ENCODE measurements at places on chromosomes 7 and 10.

DNA sequence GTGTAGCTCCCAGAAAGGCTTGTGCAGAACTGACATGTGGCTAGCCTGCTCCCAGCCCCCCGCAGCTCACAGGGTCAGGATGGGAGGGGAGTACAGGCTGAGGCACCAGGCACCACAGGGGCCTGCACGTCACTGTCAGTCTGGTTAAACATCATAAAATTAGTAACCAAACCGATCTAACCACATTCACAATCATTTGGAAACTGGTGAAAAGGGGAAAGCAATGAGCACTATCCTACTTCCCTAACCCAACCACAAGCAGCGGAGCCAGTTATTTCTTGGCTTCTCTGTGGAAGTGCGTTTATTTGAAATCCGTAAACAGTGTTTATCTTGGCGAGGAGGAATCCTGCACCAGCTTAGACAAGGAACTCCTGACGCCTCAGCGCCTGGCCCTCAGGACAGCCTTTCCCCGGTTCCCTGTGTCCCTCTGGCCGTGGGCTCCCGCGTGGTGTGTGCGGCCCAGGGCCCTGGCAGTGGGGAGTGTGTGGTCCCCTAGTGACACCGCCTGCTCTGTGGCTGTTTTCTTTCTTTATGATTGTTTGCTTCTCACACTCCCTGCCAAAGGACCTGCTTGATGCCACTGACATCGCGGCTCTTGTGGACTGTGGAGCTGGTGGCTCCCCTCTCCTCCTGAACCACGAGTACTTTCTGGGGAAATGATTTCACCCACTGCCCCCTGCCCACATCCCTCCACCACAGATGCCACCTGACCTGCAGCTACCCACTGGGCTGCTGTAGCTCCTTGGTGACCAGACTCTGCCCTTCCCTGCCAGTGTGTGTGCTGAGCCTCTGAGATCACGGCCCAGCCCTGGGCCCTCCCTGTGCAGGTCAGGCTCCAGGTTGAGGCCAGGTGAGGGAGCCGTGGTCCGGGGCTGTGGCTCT lies 38.0 kb downstream of the INPP5A start:
- DNase-seq: no peak

DNA sequence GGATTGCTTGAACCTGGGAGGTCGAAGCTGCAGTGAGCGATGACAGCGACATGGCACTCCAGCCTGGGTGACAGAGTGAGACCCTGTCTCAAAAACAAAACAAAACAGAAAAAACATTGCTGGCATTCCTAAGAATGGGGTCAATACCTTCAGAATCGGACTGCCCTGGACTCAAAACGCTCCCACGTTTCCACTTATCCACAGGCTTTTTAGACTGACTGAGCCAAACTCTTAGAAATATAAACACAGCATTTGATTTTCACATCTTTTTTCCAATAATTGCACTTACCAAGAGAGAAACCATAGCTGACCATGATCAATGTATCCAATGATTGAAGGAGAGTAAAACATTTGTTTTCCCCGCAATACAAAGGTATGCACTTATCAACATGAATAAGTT lies 59.5 kb upstream of the CUX1 start:
- no peak for DNase-seq

DNA sequence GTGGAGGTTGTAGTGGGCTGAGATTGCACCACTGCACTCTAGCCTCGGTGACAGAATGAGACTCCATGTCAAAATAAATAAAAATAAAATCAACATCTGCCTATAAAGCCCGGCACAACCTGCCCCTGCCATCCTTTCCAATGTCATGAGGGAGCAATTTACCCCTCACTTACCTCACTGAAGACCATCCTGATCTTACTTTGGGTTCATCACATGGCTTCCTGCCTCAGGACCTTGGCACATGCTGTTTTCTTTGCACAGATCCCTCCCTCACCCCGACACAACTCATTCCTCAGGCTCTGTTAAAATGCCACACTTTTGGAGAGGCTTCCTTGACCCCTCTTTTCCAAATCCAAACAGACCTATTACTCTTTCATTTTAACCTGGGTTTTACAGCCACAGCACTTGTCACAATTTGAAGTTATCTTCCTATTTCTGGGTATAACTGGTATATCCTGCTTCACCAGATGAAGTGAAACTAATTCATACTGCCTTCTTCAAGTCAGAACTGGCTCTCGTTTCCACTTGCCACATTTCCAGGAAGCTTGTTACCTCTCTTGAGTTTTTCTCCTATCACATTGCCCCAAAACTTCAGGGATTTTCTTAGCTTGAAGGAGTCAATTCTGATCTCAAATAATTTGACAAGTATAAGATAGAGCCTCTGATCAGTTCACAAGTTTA lies 69.3 kb upstream of the PARD3 start:
- no peak for DNase-seq

GRCh38 chr7:123665157-123665556 lies 9.5 kb downstream of the LMOD2 start:
- DNase-seq: no peak

GRCh38 chr7:64686493-64687184 lies 20.7 kb downstream of the ZNF107 start:
- no peak for DNase-seq

DNA sequence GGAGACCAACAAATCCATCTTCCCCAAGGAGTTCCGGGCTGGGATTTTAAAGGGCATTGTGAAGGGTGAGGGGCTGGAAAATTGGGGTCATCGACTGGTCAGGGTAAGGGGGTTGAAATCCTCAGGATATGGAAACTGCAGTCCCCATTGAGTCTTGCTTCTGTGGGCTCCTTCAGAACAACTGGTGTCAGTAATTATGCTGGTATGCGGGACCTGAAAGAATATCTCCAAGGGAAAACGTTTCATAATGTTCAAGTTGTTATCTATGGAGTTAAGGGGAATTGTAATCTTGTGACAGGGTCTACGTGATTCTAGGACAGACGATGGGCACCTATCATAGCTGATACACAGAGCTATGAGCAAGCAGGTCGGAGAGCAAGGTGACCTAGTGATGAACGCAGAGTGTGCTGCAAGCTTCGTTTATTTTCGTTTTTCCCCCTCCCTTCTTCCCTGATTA lies 494 bp upstream of the RHBDD2 start:
- DNase-seq: no peak

GRCh38 chr7:41567731-41568114 lies 135.2 kb downstream of the INHBA start:
- DNase-seq: no peak

GRCh38 chr10:7165500-7166177 lies 245.2 kb downstream of the SFMBT2 start:
- no peak for DNase-seq

- DNase-seq: no peak
Measured at GRCh38 chr7:18659746-18660145, 164.2 kb downstream of the HDAC9 start.

- no peak for DNase-seq
Measured at GRCh38 chr10:68992636-68993440, 4.2 kb downstream of the KIFBP start.

- no peak for DNase-seq
Measured at GRCh38 chr7:46150202-46150601, 229.1 kb upstream of the IGFBP3 start.

- DNase-seq: no peak
Measured at GRCh38 chr10:57844387-57844998, 423.2 kb downstream of the IPMK start.

Data from progenitor cell of endocrine pancreas (in vitro differentiated cells).